ENCODE measurements at places on chromosomes 5 and 9. TPM values are rescaled to one million over a fixed set of nuclear protein-coding genes. Genes with fewer than 3 reads are reported as not detected.

The GALNT10 gene
- 27.9 TPM for total RNA-seq

The QRFP gene
- not detected for total RNA-seq

DNA sequence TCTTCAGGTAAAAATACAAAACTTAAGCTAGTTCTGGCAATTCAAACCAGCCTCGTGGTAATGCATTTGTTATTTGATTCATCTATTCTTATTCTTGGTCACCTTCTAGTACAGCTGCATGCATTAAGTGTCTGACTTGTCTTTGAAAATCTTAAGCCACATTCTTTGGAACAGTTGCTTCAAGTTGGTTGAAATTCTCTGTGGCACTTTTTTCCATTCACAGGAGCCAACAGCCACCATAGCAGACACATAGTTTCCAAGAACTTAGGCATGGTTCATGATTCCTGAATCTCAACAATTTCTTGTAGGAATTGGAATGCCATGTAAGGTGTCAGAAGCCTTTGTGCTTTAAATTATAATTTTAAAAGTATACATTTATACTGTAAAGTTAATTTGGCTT lies 47.4 kb upstream of the MEF2C start:
- no peaks in the 10 kb centered on the region for H3K4me1 ChIP-seq
- no peak overlapping the region for H3K27ac ChIP-seq
- no peaks in the 10 kb centered on the region for H3K36me3 ChIP-seq
- DNase-seq, result no peak
- H3K27me3 ChIP-seq, result no peaks in the 10 kb centered on the region

- no peak overlapping the region for H3K27ac ChIP-seq
- DNase-seq, result no peak
- H3K4me3 ChIP-seq, result no peak overlapping the region
- H3K27me3 ChIP-seq, result no peaks in the 10 kb centered on the region
- H3K4me1 ChIP-seq, result no peaks in the 10 kb centered on the region
Measured at GRCh38 chr5:173163219-173163618, 18.9 kb downstream of the BNIP1 start.

GRCh38 chr5:166562246-166562645 lies 1729.2 kb upstream of the WWC1 start:
- no peaks in the 10 kb centered on the region for H3K4me1 ChIP-seq
- H3K36me3 ChIP-seq, result no peaks in the 10 kb centered on the region
- no peaks in the 10 kb centered on the region for H3K27me3 ChIP-seq
- no peak for DNase-seq

- H3K27me3 ChIP-seq, result no peaks in the 10 kb centered on the region
- no peak overlapping the region for H3K4me3 ChIP-seq
- H3K36me3 ChIP-seq, result no peaks in the 10 kb centered on the region
- no peaks in the 10 kb centered on the region for H3K4me1 ChIP-seq
- no peak for DNase-seq
Measured at GRCh38 chr5:53262348-53262970, 152.9 kb upstream of the MOCS2 start.

GRCh38 chr5:143194206-143194605 lies 209.3 kb downstream of the NR3C1 start:
- H3K36me3 ChIP-seq, result no peaks in the 10 kb centered on the region
- no peak for DNase-seq
- peaks cover 2% of the 10 kb centered on the region for H3K4me1 ChIP-seq
- H3K4me3 ChIP-seq, result no peak overlapping the region
- H3K27me3 ChIP-seq, result no peaks in the 10 kb centered on the region

Measured in GM12878 (cell line).